ENCODE measurements at places on chromosomes 1 and 21.
A peak's percentile ranks its signal among the peaks of the same experiment; 100 is the strongest.

DNA sequence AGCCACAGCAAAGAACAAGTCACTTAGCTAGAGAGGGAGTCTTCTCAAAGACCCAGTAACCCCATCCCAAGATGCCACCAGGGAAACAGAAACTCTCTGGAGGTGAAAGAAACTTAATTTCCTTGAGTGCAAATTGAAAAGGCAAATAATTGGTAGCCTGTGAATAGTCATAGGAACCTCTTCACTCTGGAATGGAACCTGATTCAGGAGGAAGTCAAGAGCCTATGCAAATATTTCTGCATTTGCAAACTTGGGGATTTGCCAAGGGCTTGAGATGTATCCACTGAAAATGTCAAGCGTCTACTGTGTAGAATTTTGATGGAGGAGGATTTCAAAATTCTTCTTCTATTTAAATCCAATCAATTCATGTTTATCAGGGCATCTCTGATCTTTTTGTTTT, 5.7 kb downstream of the HIVEP3 start:
- DNase-seq: no peak

- DNase-seq: no peak
Observed at GRCh38 chr21:42361286-42361685, 5.0 kb downstream of the TFF1 start.

DNA sequence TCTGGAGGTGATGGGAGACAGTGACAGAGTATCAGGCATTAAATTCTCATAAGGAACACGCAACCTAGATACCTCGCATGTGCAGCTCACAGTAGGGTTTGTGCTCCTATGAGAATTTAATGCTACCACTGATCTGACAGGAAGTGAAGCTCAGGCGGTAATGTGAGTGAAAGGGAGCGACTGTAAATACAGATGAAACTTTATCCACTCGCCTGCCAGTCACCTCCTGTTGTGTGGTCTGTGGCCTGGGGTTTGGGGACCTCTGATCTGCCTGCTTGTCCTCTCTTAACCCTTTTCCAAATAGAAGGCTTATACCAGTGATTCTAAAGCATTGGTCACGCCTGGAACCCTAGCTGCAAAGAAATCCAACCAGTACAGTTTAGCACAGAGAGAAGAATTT, 15.3 kb downstream of the GABPA start:
- DNase-seq: no peak

DNA sequence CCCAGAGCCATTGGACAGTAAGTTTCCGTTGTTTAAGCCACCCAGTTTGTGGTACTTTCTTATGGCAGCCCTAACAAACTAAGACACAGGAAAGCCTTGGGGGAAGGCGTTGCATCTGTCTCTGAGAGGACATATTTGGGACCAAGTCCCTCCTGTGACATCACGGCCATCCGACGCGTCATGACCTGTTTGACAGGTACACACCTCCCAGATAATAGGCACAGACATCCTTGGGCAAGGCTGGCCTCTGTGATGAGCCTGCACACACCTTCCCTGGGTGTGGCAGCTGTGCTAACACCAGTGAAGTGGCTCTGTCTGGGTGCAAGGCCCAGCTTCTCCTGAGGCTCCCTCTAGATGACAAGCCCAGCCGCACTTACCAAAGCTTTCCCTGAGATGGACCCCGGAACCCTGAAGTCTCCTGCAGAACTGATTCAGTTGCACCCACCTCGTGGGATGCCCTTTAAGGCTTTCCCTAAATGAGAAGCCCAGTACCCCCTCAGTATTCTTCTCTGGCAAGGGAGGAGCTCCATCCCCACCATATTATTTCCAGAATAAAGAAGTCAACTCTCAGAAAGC, 136.5 kb downstream of the ZSCAN20 start:
- DNase-seq: no peak

GRCh38 chr21:29072873-29073221, 601 bp downstream of the CCT8 start:
- DNase-seq: no peak

DNA sequence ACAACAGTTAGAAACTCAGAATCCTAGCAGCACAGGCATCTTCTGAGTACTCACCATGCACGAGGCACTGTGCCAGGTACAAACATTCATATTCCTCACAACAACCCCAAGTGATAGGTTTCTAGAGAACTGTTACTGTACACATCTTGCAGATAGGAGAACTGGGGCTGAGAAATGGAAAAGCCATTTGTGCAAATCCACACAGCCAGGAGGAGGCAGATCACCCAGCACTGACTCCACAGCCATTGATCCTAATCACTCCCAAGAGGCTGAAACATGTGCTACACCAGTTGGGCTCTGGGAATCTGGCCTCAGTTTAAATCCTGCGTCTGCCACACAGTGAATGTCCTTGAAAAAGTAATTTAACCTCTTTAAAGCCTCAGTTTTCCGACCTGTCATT, 151.0 kb downstream of the ST6GALNAC5 start:
- no peak for DNase-seq

GRCh38 chr1:13751458-13751871, 51.5 kb downstream of the PRDM2 start:
- DNase-seq: no peak

- DNase-seq: no peak
Observed at GRCh38 chr1:117793413-117793812, 136.0 kb downstream of the GDAP2 start.

GRCh38 chr1:56442290-56442877, 137.0 kb downstream of the PLPP3 start:
- no peak for DNase-seq

GRCh38 chr1:229579059-229579673, 20.7 kb upstream of the ABCB10 start:
- no peak for DNase-seq

- no peak for DNase-seq
Observed at GRCh38 chr1:230430499-230430898, 4.4 kb upstream of the PGBD5 start.

GRCh38 chr1:193113992-193114332, 7.9 kb upstream of the CDC73 start:
- no peak for DNase-seq

GRCh38 chr1:180251526-180252305, 21.7 kb downstream of the LHX4 start:
- no peak for DNase-seq

GRCh38 chr1:246364415-246364941, 142.6 kb downstream of the SMYD3 start:
- no peak for DNase-seq

DNA sequence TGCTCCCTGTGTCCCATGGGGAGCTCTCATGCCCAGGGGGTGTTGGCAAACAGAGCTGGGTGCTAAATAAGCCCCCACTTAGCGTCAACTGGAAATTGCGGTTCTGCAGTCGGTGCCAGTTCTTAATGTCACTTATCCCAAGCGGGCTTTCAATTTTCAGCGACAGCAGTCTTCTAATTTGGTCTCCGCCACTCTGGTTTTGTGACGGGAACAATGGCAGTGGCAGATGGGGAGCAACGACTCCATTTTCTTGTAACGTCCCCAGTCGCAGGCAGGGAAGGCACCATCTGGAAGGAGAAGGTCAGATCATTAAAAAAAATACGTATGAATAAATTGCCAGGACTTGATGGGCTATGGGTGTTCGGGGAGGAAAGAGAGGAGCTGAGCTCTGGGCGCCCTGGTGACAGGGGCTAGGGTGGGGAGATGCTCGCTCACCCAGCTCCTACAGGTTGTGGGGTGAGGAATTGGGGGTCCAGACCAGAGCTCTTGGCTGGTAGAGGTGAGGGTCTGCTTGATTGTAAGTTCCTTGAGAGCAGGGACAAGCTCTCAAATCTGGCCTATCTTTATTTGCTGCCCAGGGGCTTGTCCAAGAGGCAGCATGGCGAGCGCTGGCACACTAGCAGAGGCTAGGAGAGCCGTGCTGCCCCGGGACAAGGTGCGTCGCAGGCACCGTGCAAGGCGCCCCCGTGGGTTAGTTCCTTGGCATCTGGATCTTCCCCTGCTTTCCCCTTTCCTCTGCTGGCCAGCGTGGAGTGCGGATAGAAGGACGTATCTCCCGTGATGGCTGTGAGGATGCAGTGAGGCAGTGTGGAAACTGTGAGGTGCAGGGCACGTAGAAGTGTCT, 105.8 kb downstream of the ARHGEF10L start:
- no peak for DNase-seq

- no peak for DNase-seq
Observed at GRCh38 chr1:228530951-228531731, 44.0 kb downstream of the RNF187 start.

- no peak for DNase-seq
Observed at GRCh38 chr1:52559875-52560274, 7.0 kb upstream of the TUT4 start.

GRCh38 chr21:36542312-36543101, 62.6 kb upstream of the CLDN14 start:
- peak; percentile 72 for DNase-seq

- no peak for DNase-seq
Observed at GRCh38 chr1:170365331-170365730, 166.6 kb upstream of the GORAB start.

GRCh38 chr1:173475564-173476196, 1.5 kb upstream of the PRDX6 start:
- no peak for DNase-seq

GRCh38 chr1:245052258-245052657, 102.5 kb upstream of the KIF26B start:
- no peak for DNase-seq

GRCh38 chr1:8988618-8988967, 37.6 kb downstream of the SLC2A7 start:
- DNase-seq: no peak

DNA sequence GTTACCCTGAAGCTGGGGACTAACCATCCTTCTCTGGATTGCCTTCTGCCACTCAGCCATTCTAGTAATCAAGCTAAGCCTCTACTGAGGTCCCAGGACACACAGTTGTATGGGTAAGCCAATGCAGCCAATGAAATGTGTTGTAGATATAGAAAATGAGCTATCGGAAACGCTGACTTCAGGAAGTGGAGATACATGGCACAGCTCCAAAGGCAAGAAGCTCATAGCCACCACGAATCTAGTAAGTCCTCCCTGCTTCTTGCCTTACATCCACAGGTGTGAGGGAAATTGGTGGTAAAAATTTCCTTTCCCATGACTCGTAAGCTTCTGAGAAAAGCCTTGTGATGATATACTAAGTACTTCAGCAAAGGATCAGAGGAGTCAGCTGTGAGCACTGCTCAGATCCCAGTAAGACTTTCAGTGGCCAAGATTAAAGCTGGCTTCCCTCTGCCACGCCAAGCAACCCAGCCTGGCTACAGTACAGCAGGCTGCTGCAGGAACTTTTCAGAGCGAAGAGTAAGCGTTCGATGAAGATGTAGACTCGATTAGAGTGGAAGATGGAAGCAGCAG, 117.7 kb downstream of the SIM2 start:
- DNase-seq: no peak

- DNase-seq: no peak
Observed at GRCh38 chr1:8603220-8603616, 214.2 kb downstream of the RERE start.

GRCh38 chr1:82778612-82779011, 977.9 kb downstream of the ADGRL2 start:
- peak; percentile 18 for DNase-seq

DNA sequence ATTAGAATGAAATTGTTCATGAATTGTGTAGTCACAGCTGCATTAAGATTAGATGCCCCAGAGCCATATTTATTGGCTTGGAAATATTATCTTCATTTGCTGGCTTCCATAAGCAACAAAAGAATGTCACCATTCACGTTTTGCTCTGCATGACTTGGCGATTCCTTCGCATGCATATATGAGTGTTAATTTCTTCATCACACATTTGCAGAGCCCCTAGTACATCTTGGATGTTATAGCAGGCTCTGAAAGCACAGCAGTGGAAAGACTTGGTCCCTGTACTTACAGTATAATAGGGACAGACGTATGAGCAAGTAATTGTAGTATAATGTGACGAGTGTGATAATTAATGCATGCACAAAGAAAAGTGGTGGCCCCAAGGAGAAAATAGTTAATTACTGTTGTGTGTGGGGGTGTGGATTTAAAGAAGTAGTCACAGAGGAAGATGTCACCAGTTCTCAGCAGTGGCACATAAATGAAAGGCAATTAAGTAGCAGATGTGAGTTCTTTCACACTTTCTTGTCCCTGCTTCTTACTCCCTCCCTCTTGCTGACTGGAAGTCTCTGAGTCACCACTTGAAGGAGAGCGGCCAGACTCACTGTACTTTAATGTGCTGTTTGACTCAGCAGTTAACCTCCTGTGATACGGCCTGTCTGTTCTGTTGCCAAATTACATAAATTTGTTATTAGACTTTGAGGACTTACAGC, 21.0 kb downstream of the S100A10 start:
- DNase-seq: peak; percentile 61

GRCh38 chr1:78996791-78997190, 9.7 kb downstream of the ADGRL4 start:
- no peak for DNase-seq

DNA sequence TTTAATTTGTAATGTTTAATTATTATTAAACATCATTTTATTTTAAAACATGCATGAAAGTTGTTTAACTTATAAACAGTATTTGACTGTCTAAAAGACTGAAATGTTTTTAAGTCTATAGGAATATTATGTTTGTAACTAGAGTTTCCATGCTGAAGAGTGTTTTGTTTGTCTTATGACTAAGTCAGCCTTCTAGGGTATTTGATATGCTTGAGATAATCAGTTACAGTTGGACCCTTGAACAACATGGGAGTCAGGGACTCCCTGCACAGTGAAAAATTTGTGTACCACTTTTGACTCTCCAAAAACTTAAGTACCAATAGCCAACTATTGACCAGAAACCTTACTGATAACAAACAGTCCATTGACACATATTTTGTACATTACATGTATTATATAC, 45.5 kb upstream of the KANK4 start:
- no peak for DNase-seq

- DNase-seq: no peak
Observed at GRCh38 chr1:26768755-26769154, 19.0 kb upstream of the PIGV start.

DNA sequence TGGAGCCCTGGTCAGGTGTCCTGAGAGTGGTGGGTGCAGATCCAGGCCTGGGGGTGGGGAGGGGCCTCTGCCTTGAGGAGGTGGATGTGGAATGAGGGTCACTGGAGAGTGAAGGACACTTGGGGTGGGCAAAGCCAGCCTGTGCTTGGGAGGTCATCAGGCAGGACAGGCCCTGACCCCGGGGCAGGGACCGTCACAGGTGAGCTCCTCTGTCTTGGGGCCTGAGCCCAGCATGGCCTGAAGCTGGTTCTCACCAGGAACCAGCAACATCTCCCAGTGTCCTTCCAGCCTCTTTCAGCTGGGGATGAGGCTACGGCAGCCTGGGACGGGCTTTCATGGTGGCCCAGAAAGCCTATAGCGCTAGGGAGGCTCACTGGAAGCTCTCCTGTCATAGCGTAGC, 831 bp upstream of the KRTAP10-2 start:
- DNase-seq: no peak

DNA sequence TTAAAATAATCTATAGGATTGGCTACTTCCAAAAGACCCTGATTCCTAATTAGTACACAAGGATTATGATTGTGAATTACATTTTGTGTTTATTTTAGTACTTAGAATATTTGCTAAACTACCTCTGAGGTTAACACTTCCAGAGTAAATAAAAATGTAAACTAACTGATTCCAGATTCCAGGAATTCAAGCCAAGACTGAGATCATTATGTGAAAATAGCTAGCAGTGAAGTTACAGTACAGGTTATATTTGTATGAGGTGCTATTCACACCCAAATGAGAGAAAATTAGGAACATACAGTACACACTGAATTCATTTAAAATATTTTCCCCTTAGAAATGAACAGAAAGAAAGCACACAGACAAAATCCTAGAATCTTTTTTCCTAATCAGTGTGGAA, 28.8 kb downstream of the TTLL7 start:
- no peak for DNase-seq

Data from iPS-NIHi11 (cell line).